ENCODE measurements at places on chromosomes 3 and 15.

- no peak for DNase-seq
These were observed 81.4 kb upstream of the PSMD6 start for GRCh38 chr3:64104691-64105111.

- no peak for DNase-seq
These were observed 574.0 kb downstream of the NAALADL2 start for GRCh38 chr3:175433026-175433674.

DNA sequence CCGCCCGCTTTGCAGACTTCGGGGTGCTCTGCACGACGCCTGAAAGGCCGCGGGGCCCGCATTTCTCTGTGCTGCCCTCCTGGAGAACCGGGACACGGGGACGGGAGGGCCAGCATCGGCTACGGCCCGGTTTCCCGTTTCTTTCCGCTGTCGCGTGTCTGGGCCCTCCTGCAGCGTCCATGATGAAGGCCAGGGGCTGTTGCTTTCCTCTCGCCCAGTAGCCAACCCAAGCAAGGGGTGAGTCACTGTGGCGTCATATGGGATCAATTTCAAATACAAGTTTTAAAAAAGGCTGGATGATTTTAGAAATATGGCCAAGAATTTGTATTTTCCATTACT, 435 bp downstream of the SLC35G2 start:
- DNase-seq = peak; percentile 5

DNA sequence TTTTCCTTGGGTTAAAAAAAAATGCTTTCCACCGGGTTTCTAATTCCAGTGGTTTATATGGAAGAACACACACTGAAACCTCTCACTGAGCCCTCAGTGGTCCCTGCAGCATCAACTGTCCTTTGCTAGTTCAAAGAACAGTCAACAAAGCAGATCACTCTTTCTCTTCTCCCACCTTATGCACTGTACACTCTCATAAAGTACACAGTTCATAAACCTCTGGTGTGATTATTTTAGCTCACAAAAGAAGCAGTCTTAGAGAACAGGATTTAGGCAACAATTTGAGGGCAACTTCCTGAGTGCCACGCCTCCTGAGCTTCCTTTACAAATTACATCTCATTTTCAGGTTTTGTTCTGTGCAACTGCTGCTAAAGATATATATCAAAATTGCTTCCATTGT, 728.4 kb upstream of the GOLIM4 start:
- DNase-seq = no peak

DNA sequence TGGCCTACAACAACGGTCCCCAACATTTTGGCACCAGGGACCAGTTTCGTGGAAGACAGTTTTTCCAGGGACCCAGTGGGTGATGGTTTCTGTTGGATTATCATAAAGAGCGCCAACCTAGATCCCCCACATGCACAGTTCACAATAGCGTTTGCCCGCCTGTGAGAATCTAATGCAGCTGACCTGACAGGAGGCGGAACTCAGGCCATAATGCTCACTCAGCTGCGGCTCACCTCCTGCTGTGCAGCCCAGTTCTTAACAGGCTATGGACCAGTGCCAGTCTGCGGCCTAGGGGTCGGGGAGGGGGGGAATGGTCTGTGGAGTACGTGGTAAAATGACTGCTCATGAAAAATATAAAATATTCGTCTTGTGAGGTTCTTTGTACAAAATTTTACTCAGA, 518.5 kb upstream of the CADM2 start:
- no peak for DNase-seq

- no peak for DNase-seq
These were observed 144.3 kb downstream of the FBN1 start for GRCh38 chr15:48501208-48501607.

DNA sequence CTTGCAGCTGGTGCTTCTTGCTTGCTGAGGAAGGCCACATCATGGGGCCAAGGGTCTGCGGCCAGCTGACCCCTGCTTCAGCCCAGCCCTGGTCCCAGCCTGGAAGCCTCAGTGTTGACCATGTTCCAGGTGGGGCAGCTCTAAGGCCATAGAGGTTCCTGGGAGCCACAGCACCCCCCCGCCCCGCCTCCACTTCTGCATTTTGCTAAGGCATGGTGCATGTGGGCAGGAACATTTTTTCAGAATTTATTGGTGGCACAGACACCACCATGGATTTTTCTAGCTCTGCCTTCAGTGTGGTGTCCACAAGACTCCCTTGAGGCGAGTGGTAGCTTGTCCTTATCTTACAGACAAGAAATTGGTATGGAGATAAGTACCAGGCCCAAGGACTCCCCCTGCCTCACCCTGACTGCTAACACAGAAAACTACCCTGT, 1.9 kb upstream of the CHST14 start:
- DNase-seq = no peak

- no peak for DNase-seq
These were observed 1.2 kb upstream of the DAZL start for GRCh38 chr3:16606398-16606797.

DNA sequence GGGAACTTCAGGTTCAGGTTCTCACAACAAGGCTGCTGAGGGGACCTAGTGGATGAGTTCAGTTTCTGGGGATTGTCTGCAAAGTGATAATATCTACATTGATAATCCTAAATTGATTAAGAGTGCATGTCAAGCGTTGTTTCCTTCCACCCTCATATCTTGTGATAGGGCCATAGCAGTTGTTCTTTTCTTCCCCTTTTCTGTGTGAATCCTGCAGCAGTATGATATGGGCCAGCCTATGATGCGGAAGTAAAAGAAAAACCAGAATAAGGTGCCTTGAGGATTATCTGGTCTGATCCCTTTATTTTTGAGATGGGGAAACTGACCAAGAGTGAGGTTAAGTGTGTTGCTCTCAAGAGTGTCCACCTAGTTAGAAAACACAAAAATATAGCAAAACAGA, 86.2 kb downstream of the MITF start:
- DNase-seq = no peak
